ENCODE measurements at places on chromosomes 12 and 14.
A peak's percentile ranks its signal among the peaks of the same experiment; 100 is the strongest.

GRCh38 chr14:29016050-29016900 is 249.7 kb downstream of the FOXG1 start:
- peak; percentile 8 for DNase-seq

GRCh38 chr14:80606347-80606772 is 335.2 kb downstream of the CEP128 start:
- no peak for DNase-seq

DNA sequence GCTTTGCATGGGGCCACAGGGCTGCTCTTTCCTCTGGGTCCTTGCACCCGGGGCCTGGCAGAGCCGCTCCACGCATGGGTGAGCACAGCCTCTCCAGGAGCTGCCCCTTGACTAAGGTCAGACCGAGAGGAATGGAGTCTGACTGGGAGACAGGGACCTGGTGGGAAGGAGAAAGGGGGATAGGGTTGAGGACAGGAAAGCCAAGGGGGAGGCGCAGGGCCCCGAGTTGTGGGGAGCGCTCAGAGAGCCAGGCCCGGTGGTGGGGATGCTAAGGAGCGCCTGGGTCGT is 16.0 kb downstream of the PAPLN start:
- DNase-seq = no peak

DNA sequence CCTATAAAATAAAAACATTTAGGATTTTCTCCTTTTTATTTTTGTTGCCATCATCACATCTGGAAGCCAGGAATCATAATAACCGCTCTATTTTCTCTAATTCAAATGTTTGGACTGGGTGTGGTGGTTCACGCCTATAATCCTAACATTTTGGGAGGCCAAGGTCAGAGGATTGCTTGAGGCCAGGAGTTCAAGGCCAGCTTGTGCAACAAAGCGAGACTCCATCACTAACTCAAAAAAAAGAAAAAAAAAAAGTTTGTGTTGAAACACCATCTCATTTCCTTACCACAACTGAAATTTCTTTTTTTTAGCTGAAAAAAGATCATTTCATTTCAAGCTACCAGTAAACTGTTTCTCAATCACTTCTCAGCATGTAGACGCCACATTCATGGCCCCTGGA is 8.8 kb upstream of the BAZ1A start:
- no peak for DNase-seq

DNA sequence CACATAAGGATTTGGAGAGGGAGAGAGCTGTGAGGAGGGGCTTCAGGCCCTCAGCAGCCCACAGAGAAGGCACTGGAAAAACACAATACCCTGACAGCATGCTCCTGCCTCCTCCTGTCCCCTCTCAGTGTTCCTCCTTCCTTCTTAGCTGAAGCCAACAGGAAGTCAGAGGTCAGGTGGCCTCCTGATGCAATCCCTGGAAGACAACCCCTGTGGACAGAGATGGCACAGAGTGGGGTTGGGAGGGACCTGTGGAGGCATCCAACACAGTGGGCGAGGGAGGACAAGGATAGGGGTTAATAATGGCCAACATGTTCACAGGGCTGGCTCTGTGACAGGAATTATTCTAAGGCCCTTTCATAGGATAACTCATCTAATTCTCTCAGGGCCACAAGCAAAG is 15.4 kb upstream of the IFI27L2 start:
- peak; percentile 67 for DNase-seq
